ENCODE measurements at places on chromosomes 12 and 14.
A peak's percentile ranks its signal among the peaks of the same experiment; 100 is the strongest.

GRCh38 chr14:54837508-54838149 lies 65.0 kb downstream of the GCH1 start:
- DNase-seq = no peak

- no peak for DNase-seq
Measured at GRCh38 chr12:116346741-116347140, 69.2 kb upstream of the MED13L start.

GRCh38 chr14:36656687-36657398 lies 4.8 kb upstream of the PAX9 start:
- DNase-seq = peak; percentile 49

DNA sequence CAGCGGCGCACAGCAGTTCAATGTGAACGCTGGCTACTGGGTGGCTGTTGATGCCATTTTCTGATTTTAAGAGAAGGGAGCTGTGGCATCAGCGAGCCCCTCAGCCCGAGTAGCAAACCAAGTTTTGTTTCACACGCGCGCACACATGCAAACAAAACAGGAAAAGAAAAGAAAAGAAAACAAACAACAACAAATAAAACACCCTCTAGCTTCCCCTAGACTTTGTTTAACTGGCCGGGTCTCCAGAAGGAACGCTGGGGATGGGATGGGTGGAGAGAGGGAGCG lies 540 bp downstream of the PAX9 start:
- no peak for DNase-seq

All from H9 (cell line).